Mesothelial cell of epicardium (in vitro differentiated cells): ENCODE measurements at places on chromosomes 2 and 18.

DNA sequence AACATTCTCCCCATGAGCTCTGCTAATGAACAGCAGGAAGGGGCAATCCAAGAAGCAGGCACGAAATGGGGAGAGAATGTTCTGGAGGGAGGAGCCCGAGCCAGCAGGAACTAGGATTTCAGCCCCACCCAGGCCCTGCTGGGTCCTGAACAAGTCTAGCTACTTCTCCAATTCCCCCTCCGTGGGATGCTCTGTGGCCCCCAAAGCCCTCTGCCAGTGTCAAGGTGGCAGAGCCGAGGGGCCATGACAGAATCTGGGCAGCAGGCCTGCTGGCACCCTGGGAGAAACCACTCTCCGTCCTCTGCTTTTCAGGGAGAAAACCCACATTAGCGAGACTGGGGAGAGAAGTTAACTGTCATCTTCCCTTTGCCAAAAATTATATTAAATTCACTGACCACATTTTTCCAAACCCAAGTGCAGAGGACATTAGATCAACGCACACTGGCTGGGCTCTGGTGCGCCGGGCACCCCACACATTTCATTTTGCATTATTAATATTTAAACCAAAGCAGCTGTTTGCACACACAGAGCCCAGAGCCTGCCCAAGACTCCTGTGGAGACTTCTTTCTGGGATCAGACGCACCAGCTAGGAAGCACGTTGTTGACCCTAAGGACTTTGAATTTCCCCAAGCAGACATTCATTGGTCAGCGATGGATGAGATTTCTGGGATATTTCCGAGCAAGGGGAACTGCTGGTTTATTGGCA is 80.2 kb upstream of the PKDCC start:
- no peak for DNase-seq

GRCh38 chr2:239257511-239257937 is 143.3 kb downstream of the HDAC4 start:
- no peak for DNase-seq

DNA sequence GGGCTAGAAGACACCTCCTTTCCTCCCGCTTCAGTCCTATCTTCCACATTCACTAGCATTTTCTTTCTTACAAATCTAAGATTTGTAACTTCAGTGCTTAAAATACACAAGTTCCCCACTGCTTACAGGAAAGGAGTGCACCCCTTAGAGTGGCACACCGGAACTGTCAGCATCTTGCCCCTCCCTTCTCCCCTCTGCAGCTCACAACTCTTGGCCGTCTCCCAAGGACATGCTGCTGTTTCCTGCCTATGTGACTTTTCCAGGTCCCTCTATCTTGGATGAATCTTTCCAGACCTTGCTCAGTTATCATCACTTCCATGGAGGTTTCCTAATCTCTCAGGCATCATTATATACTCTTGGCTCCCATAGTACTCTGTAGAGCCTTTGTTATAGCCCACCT is 334.8 kb downstream of the CELF4 start:
- no peak for DNase-seq

GRCh38 chr2:54549917-54550518 is 93.9 kb downstream of the SPTBN1 start:
- DNase-seq, result no peak

- DNase-seq, result no peak
Measured at GRCh38 chr18:67301592-67301991, 214.9 kb downstream of the DSEL start.

- no peak for DNase-seq
Measured at GRCh38 chr2:232894251-232894650, 24.2 kb downstream of the SNORC start.

- DNase-seq, result no peak
Measured at GRCh38 chr18:35029770-35030169, 11.4 kb upstream of the MAPRE2 start.

GRCh38 chr2:112927745-112928144 is 16.8 kb downstream of the IL37 start:
- no peak for DNase-seq

- DNase-seq, result no peak
Measured at GRCh38 chr2:42385225-42385624, 24.2 kb upstream of the COX7A2L start.

DNA sequence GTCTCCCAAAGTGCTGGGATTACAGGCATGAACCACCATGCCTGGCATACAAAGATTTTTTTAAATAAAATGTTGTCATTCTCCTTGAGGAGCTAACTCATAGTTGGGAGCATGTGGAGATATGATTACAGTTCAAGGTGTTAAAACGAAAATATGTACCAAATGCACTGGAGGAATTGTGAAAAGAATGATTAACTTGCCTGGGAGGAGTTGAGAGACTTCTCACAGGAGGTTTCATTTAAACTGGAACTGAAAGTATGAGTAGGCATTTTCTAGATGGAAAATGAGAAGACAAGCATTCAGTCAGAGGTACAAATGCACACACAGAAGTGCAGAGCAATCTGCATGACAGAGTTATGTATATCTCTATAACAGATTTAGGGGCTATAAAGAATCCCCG is 126.6 kb upstream of the PDE1A start:
- no peak for DNase-seq

- peak; percentile 53 for DNase-seq
Measured at GRCh38 chr2:38665854-38666555, at the start of gene GALM. Gene GALM, plus strand, starts transcription at chr2:38666114. Its CDS starts 48 bp downstream, at chr2:38666162.

DNA sequence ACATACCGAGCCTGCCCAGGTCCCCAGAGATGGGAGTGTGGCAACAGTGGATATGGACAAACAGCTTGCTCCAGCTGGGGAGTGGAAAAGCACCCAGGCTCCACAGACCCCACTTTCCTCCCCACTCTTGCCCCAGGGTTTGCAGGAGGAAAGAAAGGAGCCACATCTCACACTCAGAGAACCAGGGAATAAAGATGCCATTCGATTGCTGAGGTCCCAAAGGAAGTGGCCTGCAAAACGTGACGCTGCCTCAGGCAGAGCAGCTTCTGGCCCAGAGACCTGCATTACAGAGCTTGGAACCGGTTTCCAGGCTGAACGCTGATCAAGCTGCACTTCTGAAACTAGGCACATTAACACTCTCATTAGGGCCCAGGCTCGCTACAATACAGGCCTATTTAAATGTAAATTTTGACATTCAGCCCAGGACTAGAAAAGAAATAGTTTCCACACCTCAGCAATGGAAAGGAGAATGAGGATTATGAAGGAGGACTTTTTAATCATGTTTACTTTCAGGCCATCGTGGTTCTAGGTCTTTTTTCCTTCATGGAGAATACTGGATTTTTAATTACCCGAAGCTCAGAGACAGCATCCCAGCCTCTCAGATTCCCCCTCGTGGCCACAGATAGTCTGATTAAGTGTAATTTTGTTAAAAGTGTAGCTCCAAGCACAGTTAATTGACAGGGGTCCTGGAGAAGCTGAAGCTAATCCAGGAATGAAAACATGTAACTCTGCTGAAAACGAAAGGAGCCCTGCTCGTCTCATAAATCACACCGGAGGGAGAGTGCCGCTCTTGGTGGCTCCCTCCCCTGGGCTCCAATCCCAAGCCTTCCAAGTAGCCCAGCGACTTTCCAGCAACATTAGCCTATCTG is 221.3 kb upstream of the RAB6C start:
- no peak for DNase-seq

DNA sequence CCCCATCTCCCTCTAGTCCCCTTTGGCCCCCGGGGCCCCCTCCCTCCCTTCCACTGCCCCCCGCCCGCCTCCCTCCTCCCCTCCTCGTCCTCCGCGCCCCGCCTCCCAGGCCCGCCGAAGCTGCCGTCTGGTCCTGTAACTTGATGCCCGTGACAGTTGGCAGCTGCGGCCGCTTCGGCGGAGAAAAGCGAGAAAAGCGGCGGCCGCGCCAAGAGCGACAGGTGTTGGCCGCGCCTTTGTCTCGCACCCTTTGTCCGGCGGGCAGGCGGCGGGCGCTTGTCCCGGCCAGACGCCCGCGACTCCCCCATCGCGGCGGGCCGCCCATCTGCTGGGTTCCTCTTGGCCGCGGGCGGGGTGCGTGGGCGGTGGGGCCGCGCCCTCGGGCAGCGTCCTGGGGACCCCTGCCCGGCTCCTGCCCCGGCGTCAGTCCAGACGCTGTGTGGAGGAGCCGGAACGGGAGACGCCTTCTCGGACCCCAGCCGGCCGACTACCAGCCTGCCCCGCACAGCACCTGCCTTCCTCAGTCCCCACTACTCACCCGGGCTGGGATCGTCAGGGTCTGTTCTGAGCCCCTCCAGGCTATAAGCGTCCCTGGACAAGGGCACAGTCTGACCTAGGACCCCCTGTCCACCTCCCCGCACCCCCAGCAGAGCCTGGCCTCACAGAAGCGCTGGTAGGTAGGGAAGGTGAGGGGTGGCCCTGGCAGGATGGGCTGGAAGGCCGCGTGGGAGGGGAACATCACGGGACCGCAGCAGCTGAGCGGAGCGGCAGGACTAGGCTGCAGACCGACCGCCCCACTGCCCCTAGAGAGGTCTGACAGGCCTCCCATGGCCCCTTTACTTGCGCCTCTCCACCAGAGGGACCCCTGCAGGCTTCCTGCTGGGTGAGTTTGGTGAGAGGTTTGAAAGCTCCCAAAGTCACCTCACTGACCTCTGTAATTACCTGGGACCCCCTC is 1.2 kb upstream of the HES6 start:
- peak; percentile 49 for DNase-seq

- no peak for DNase-seq
Measured at GRCh38 chr2:133773854-133774653, 205.8 kb upstream of the NCKAP5 start.

DNA sequence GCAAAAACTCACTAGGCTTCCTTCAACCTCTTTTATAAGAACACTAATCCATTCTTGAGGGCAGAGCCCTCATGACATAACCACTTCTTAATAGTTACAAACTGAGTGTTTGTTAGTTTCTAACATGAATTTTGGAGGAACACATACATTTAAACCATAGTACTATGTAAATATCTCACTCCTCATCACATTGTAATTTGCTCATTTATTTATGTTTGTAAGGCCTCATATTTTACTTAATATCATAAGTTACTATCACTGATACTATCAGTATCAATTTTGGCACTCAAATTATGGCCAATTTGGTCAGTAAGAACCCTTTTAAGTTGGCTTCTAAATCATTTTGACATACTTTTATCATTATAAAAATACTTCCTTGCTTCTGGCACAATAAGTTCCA is 603.1 kb downstream of the ZEB2 start:
- DNase-seq, result no peak

GRCh38 chr2:197007716-197008628 is 81.5 kb upstream of the PGAP1 start:
- DNase-seq, result no peak

- DNase-seq, result no peak
Measured at GRCh38 chr18:51068105-51068504, 38.1 kb downstream of the SMAD4 start.

DNA sequence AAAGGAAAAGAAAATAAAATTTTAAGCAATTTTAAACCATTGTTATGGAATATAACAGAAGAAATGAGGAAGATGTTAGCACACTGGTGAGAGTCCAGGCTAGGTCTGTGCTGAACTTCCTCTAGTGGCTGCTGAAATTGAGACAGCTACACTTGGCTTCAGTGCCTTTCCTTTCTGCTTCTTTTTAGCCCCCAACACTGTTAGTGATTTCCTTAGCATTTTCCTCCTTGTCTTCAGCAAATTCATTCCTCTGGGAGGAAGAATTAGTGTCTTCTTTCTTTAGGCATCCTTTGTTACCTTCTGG is 47.6 kb downstream of the ITGAV start:
- DNase-seq, result no peak

GRCh38 chr18:38358805-38359657 is 793.4 kb upstream of the CELF4 start:
- DNase-seq, result no peak

- no peak for DNase-seq
Measured at GRCh38 chr2:99695944-99696253, 206.1 kb upstream of the REV1 start.

DNA sequence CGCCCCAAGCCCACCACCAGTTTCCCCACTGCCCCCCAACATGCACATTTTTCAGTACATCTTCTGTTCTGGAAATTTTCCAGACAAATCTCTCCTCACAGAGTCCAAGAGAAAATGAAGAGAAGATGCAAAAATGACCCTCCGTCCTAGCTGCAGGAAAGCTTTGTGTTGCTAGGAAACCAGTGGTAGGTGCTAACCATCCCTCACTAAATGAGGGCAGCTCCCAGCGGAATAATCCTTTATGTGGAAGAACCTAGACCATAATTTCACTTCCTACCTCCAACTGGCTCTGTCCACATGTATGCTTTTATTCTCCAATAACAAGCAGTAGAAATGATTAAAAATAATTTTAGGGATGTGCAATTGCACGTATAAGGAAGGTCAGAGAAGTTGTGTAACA is 311.9 kb upstream of the EPHA4 start:
- no peak for DNase-seq

GRCh38 chr2:39469807-39470206 is 32.7 kb upstream of the MAP4K3 start:
- DNase-seq, result peak; percentile 53

DNA sequence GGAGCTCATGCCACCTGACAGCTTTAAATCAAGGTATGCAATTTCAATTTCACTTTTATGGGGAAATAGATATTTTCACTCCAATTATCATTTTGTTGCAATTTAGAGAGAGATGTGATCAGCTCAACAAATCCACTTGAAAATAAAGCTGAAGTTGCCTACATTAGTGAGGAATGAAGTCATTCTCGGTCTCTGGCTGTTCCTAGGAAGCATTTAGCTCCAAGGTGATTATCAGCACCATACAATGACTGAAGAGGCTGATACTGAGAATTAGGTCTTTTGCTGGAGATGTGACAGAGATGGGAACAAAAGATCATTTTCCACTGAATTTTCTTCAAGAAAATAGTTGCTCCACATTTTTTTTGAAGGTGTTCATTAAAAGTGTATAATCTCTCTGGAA is 1303.7 kb downstream of the DPP10 start:
- no peak for DNase-seq

DNA sequence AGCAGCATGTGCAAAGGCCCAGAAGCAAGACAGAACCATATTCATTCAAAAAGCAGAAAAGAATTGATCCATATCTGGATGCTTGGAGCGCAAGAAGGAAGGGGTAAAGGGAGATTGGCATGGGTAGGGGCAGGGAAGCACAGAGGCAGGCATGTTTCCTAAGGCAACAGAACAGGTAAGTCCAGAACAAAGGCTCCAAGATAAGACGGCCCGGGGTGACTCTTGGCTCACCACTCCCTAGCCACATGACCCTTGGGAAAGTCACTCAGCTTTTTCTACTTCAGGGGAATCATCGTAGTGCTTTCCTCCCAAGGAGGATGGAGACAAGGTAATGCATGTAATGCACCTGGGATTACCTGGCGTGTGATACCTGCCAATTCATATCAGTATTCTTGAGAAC is 37.7 kb upstream of the ST3GAL5 start:
- DNase-seq, result no peak

DNA sequence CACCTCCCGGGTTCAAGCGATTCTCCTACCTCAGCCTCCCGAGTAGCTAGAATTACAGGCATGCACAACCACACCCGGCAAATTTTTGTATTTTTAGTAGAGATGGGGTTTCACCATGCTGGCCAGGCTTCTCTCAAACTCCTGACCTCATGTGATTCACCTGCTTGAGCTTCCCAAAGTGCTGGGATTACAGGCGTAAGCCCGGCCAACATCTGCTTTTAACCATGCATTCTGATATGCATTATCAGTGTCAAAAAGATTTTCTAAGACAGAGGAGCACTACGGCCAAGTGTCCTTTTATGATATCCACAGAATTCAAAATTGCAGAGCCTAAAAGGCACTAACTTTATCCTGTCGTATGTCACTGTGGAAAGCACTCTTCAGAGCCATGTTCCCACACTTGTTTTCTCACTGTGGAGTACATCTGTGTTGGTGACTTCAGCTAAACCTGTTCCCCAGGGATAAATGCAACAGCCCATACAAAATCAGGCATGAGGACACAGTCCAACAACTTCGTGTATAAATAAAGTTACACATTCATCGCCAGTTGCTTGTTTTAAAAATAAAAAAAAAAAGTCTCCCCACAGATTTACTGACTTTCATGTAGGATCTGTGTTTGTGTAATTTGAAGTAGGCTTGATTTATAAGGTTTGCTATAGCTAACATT is 56.4 kb downstream of the STK25 start:
- DNase-seq, result no peak
